ENCODE measurements at places on chromosomes 5 and 9.

GRCh38 chr9:77991191-77991590 is 40.4 kb downstream of the GNAQ start:
- DNase-seq: no peak

DNA sequence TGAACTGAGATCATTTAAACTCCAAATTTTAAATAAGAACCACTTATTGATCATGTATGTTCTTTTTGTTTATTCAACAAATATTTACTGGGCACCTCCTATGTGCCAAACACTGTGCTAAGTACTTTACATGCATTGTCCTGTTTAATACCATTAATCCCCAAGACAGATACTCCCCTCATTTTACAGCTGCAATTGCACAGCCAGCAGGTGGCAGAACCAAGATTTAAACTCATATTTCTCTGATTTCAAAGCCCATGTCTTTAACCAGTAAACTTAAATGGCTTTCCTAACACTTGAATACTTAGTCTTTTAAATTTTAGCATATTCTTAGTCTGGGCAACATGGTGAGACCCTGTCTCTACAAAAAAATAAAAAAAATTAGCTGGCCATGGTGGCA is 43.4 kb upstream of the KIAA1958 start:
- DNase-seq: peak; percentile 9

DNA sequence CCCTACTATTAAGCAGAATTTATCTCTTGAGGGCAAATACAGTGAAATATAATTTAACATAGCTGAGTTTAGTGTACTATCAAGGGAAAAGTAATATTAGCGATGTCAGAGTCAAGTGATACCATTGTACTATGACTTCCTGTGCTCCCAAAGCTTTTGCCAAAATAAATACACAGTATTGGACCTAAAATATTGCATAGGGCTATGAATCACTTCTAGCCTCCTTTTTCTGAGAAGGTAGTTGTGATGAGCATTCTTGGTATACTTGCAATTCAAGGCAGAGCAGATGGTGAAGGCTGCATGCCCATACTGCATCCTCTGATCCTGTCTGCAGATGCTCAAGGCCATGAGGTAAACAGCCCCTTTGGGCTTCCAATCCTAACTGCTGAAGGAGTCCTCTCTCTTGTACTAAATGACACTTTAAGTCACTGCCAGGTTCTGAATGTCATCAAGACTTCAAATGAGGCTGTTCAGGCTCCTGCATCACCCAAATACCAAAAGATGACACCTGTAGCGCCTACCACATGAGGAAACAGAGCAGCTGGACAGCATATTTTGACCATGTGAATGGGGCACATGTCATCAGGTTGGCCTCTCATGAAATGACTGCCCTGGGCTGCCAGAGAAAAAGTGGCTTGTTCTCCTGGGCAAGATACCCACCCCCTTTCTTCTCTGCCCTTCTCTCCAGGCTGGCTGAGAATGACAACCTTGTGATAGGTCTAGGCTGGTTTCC is 29.7 kb upstream of the PPP2CA start:
- DNase-seq: no peak

DNA sequence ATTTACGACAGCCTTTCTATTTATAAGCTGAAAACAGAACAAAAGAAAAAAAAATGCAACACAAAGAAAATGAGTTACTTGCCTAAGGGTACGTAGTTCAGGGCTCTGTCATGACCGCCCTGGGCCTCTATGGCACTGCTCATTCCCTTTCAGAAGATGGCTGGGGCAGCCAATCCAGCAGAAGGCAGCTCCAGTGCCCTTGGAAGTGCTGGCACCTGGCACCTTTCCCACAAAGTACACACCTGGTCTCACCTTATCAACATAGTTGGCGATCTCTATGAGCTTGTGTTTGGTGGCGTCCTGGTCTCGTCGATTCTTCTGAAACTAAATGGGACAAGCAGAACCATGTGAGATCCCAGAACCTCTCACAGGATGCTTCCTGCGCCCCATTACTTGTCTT is 53.2 kb downstream of the NIPAL4 start:
- no peak for DNase-seq

- no peak for DNase-seq
These were observed 9.6 kb downstream of the FBXW2 start for GRCh38 chr9:120783602-120784047.

GRCh38 chr5:124905256-124906130 is 159.1 kb upstream of the ZNF608 start:
- no peak for DNase-seq

- no peak for DNase-seq
These were observed 214.7 kb downstream of the GAS1 start for GRCh38 chr9:86732514-86733171.

DNA sequence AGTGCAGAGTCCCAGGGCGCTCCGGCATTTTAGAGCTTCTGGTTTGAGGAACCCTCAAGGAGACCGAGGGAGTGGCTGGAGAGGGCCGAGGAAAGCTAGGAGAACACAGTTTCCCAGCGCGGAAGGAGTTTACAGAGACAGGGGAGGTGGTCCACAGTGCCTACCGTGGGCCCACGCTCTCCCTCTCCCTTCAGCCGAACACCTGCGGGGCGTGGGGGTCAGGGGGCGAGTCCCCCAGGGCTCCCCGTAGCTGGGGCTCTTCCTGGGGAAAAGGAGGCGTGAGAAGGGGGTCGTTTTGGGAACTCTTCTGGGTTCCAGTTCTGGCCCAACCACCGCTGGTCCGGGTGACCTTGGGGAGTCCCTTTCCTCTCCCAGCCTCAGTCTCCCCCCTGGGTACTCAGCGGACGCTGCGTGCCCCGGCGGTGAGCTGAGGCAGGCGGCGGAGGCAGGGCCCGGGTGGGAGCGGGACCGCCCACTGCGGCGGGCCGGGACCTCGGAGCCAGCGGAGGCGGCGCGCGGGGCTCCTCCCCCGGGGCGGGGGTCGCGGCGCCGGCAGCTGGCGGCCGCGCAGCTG is 368 bp upstream of the FRMPD1 start:
- DNase-seq: no peak

DNA sequence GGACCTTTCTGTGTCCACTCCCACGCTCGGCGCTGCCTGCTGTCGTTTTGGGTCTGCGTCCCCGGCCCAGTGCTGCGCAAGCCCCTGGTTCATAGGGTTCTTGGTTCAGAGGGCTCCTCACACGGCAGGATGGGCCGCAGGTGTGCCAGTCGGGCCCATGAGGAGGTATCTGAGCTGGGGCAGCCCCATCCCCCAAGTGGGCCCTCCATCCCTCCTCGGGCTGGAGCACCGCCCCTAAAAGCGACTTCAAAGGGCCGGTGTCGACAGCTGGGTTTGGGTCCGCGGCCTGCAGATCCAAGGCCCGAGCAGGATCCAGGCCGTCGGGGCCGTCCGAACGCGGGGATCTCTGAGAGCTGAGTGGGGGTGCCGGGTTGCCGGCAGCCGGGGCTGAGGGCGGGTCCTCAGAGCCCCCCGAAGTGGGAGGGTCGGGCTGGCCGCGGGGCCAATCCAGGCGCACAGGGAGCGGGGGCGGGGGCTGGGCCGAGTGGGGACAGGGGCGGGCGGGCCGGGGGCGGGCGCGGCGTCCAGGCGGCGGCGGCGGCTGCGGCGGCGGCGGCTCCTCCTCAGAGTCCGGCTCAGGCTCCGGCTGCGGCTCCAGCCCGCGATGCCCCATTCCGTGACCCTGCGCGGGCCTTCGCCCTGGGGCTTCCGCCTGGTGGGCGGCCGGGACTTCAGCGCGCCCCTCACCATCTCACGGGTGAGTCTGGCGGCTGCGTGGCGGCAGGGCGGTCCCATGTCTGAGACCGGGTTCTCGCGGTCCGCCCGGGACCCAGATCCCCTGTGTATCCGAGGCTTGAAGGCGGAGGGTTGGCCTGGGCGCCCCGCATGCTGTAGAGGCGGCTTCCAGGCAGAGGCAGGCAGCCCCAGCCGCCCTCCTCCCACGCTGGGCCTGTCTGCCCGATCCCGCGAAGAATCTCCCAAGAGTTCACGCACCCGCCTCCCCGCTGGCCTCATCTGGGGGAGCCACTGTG is at the start of gene PDLIM4:
Gene PDLIM4 (plus strand): TSS at position 566 of the 971 bp plus-strand sequence. CDS start 39 bp downstream, at position 605.
- DNase-seq: peak; percentile 50

DNA sequence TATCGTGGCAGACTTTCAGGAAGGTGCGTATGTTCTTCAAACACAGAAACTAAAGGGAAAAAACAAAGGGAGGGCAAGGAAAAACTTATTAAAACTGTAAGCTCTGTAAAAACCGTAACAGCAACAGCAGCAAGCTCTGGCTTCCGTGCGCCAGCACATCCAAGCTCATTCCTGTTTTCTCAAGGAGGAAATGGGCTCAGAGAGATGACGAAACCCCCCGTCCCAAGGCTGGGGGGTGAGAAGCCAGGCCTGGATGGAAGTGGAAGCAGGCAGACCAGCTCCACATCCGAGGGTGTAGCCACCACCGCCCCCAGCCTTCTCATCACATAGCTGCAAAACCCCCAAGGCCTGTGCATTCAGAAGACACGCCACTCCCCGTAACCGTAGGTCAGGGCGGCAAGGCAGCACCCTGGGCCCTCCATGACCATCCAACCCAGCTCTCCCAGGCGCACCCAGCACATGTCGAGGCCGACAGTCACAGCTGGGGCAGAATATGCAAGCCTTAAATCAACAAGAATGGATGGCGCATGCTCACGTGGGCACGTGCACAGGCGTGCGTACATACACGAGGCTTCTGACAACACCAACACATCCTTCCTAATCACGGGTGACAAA is 52.8 kb downstream of the VAV2 start:
- DNase-seq: no peak

DNA sequence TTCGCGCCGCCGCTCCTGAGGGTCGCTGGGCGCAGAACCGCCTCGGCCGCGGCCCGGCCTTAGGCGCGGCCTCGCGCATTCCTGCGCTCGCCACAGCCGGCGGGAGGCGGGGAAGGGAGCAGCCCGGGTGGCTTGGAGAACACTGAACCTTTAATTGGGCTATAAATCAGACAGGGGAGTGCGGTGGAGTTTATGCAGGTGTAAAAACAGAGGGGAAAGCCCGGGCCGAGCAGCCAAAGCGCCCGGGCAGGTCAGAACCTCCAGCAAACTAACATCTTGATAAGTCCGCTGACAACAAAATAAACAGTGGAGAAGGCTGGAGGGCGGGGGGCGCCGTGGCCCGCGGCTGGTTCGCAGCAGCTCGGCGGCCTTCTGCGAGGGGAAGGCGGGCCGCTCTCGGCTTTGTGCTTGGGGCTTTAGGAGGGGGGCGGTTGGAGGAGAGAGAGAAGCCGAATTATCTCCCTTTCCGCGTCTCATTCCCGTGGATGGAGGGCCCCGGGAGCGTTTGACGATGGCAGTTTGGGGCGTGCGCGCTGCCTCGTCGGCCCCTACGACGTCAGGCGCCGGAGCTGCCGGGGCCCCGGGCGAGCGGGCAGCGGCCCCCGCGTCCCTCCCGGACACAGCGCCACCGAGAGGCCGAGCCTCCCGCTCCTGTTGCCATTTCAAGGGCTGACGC is 11.3 kb downstream of the FOXD1 start:
- peak; percentile 72 for DNase-seq

DNA sequence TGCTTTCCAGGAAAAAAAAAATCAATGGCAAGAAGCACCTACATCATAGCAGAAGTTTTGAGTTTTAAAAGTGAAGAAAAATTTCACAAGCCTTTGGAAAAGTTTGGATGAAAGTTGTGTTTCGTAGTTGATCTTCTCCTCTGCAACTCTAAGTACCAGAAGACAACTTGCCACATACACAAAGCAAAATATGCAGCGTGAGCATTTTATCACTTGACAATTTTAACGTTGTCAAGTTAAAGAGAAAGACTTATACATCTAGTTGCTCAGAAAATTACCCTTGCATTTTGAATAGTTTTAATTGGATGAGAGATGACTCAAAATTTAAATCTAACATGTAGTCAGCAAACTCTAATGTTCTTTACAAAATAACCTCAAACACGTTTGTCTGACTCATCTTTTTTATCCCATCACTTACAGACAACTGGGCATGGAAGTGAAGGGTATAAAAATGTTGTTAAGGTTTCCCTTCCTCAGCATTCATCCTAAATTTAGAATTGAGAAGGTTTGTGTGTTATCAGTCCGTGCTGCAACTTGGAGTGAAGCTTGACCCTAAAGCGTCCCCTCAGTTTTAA is 213.4 kb downstream of the MARCHF11 start:
- DNase-seq: no peak

GRCh38 chr9:2181792-2182191 is 166.6 kb downstream of the SMARCA2 start:
- DNase-seq: peak; percentile 71

DNA sequence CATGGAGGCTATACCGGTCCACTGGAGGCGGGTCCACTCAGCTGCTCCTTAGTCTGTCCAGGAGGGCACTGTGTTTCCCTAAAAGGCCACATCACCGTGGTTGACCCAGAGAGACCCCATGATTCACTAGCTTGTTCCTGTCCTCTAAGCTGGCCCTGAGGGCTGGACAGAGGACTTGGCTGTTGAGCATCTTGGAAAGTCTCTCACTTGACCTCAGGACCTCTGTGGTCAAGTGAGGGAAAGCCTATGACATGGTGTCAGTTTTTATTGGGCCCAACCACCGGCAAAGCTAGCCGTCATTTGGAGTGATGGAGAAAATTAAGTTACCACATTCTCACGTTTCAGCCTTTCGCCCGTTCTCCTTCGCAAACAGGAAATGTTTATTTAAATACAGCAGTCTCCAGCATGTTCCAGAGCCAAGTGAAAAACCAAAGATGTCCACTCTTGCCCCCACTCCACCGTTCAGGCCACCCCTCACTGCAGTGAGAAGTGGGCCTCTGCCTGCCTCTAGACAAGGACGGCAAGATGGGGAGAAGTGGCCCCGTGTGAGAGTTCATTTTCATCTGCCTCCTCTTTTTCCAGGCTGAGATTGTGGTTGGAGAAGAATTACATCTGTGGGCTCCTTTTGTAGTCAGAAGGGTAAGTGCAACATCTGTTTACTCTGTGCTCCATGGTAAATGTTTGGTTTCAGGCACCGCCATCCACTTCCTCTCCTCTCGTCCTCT is 4.4 kb downstream of the SLIT3 start:
- no peak for DNase-seq

DNA sequence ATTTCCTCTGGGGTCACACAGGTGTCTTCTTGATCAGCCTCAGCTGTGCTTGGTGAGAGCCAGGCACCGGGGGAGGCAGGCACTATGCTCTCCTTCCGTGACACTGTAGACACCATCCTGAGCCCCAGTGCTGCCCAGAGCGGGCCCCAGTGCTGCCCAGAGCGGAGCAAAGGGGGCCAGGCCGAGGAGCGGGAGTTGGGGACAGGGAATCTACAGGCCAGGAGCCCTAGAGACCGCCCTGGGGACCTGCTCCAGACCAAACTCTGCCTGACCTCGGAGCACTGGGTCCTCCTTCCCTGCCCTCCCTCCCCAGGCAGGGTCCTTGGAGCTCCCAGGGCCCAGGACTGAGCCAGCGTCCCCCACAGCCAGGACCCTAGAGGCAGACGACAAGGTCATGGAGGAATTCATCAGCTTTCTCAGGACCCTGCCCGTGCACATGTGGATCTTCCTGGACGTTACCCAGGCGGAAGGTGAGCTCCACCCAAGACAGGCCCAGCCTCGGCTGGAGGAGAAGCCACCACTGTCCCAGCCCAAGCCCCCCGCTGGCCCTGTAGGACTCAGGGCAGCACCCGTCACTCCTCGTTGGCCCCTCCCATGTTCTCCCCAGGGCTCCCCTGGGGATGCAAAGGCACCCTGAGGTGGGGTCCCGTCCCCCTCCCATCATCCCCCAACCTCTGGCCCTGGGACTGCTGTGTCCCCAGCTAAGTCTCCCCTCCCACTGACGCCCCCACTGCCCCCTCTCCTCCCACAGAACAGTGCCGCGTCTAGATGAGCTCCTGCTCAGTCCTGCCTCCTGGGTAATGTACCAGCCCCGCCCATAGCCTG is 30.2 kb downstream of the PAEP start:
- DNase-seq: no peak
